ENCODE measurements at places on chromosomes 7 and 10.

DNA sequence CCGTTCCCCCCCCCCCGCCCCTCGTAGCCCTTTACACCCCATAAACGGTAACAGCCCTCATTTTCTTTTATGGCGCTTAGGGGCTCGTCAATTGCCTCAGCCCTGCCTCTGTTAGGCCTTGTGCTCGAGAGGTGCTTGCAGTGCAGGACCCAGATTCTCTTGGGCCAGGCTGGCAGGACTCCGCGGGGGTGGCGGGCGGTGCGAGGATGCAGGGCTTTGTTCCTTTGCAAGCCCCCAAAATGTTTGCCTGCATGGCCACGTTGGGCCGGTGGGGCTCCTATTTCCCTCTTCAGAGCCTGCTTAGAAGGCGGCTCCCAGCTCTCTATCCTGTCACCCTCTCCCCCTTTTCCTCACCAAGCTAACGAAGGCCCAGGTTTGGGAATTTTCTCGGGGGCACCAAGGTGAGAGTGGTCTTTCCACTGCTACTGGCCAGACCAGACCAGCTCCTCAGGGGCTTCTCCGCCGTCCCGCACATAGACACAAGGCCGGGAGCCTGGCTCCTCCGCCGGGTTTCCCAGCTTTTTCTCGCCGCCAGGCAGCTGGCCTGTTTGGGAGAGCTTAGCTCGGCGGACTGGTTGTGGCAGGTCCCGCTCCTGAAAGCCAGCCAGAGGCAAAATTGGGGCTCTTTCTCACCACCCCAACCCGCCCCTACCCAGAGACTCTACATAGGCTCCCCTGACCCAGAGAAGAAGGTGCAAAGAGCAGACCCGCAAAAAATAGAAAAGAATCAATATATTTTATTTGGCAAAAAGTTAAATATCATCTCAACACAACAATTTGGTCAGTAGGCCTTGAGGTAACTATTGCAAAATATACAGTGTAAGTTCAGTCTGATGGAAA, 3.4 kb downstream of the HOXA9 start:
- H3K27me3 ChIP-seq = no peaks in the 10 kb centered on the region
- no peak for DNase-seq
- H3K4me1 ChIP-seq = peaks cover 20% of the 10 kb centered on the region
- no peak overlapping the region for H3K27ac ChIP-seq
- H3K36me3 ChIP-seq = no peaks in the 10 kb centered on the region

DNA sequence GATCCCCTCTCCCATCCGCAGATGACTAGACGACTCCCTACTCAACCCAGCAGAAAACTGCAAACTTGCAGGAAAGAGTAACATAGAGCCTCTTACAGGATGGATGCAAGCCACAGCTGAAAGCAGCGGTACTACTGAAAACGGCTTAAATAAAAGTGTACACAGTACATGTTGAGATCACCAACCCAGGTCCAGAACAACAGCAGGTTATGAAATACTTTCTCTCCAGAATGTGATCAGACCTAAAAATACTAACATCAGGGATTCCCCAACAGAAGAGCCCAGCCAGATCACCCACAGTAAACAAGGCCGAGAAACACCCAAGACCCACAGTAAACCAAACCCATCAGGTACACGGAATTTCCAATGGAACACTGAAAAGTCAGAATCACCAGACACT, 13.2 kb downstream of the ATE1 start:
- peaks cover 56% of the 10 kb centered on the region for H3K36me3 ChIP-seq
- H3K27me3 ChIP-seq = no peaks in the 10 kb centered on the region
- H3K27ac ChIP-seq = no peak overlapping the region

- no peak for DNase-seq
- no peaks in the 10 kb centered on the region for H3K36me3 ChIP-seq
- H3K27me3 ChIP-seq = no peaks in the 10 kb centered on the region
- no peak overlapping the region for H3K4me3 ChIP-seq
- H3K27ac ChIP-seq = no peak overlapping the region
These were observed 9.2 kb downstream of the GLCCI1 start for GRCh38 chr7:7977774-7978173.

- no peaks in the 10 kb centered on the region for H3K36me3 ChIP-seq
- no peak for DNase-seq
- peaks cover 3% of the 10 kb centered on the region for H3K27me3 ChIP-seq
- H3K4me1 ChIP-seq = 0 out of 2 replicates have a peak, but pooled peaks cover 3% of the 10 kb centered on the region
These were observed 35.5 kb downstream of the GPR141 start for GRCh38 chr7:37719077-37719476.

DNA sequence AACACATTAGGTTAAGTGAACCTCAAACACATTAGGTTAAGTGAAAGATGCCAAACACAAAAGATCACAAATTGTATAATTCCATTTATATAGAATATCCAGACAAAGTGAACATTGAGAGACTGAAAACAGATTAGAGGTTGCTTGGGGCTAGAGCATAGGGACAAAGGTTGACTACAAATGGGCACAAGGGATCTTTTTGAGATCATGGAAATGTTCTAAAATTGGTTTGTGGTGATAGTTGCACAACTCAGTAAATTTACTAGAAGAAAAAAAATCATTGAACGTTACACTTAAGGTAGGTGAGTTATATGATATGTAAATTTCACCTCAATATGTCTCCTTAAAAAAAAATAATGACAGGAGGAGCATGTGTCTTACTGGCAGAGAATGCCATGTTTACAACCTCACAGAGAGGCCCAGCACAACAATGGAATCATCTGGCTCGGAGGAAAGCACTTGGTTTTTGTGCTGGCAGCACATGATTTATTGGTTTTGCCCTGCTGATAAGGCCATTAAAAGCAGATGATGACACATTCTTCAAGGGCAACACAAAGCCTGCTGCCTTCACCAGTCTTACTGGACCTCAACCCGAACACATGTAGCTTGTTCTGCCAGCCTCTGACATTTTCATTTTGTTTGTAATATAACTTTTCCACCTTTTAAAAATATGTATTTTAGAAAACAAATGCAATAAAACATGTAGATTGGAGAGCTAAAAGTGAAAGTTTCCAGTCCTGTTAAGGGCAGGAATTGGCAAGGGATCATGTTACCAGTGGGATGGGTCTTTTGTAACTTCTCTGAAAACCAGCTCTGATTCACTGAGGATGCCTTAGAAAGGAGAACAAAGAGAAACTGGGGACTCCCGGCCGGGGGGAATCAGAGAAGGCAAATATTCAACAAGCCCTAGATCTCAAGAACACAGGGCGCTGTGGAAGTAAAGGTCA, 11.9 kb upstream of the LMOD2 start:
- H3K36me3 ChIP-seq = no peaks in the 10 kb centered on the region
- H3K4me1 ChIP-seq = no peaks in the 10 kb centered on the region
- peaks cover 8% of the 10 kb centered on the region for H3K27me3 ChIP-seq

- H3K4me3 ChIP-seq = no peak overlapping the region
- H3K36me3 ChIP-seq = no peaks in the 10 kb centered on the region
- DNase-seq = no peak
- H3K27ac ChIP-seq = no peak overlapping the region
- no peaks in the 10 kb centered on the region for H3K4me1 ChIP-seq
These were observed 176.1 kb downstream of the COBL start for GRCh38 chr7:51140199-51141164.

DNA sequence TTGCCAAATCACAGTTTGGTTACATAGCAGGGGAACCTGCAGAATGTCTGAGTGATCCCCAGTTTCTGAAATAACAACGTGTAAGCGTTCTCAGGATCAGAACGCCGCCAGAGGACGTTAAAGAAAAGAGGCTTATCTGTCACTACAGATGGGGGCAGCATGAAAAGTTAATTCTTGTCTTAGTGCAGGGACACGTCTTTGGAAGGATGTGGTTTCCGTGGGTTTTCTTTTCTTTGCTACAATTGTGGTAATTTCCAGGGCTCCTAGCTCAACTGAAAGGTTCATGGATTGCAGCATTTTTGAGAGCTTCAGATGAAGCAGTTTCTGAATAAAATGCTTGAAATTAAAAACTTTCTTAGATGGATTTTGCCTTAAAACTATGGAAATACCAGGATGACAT, 106.6 kb downstream of the PRKCQ start:
- peak overlapping the region; percentile 51 for H3K4me3 ChIP-seq
- H3K4me1 ChIP-seq = peaks cover 50% of the 10 kb centered on the region
- peak overlapping the region; percentile 95 for H3K27ac ChIP-seq
- H3K27me3 ChIP-seq = no peaks in the 10 kb centered on the region
- H3K36me3 ChIP-seq = peaks cover 50% of the 10 kb centered on the region

DNA sequence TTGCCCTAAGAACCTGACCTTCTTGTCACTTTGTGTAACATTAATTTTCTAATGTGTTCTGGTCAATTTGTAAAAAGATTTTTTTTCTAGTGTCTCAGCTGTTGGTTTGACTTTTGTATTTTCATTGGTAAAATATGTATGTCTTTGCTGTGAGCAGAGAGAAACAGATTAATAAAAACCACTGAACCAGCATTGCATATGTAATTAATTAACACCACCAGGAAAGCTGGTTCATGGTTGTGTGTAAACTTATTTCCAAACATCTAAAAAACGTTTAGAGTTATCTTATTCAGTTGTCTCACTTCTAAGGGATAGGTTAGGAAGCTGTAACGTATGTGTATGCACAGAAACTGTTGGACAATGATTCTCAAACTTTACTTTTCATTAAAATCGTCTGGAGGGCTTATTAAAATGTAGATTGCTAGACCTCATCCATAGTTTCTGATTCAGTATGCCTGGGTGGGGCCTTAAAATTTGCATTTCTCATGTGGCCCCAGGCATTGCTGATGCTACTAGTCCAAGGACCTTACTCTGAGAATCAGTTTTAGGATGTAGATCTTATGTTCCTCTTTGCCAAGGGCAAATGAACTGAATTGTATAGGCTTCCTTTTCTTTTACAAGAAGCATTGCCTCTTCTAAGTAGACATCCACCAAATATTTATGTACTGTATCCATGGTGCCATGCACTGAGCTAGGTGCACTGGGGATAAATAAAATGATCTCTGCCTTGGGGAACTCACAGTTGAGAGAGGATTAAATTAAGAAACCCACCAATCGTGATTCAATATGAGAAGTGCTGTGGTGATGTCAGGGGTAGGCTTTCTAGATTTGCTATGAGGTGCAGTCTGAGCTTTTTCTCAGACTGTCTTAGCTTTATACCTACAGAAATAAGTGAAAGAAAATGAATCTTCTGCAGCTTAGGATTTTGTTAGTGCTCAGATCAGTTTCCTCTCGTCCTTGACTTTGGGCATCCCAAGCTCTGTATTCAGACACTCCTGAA, 98.7 kb downstream of the AUTS2 start:
- H3K4me3 ChIP-seq = no peak overlapping the region
- H3K4me1 ChIP-seq = peaks cover 31% of the 10 kb centered on the region
- peak overlapping the region; percentile 79 for H3K27ac ChIP-seq

GRCh38 chr10:6019796-6020195, 42.4 kb downstream of the IL2RA start:
- H3K27ac ChIP-seq = no peak overlapping the region
- H3K36me3 ChIP-seq = no peaks in the 10 kb centered on the region
- H3K4me3 ChIP-seq = no peak overlapping the region
- H3K4me1 ChIP-seq = no peaks in the 10 kb centered on the region
- no peak for DNase-seq

- no peaks in the 10 kb centered on the region for H3K4me1 ChIP-seq
- no peak overlapping the region for H3K27ac ChIP-seq
- H3K36me3 ChIP-seq = no peaks in the 10 kb centered on the region
- no peak for DNase-seq
- no peak overlapping the region for H3K4me3 ChIP-seq
- H3K27me3 ChIP-seq = no peaks in the 10 kb centered on the region
These were observed 365.9 kb downstream of the CRPPA start for GRCh38 chr7:16055263-16055976.

GRCh38 chr10:63355682-63356081, 110.1 kb downstream of the JMJD1C start:
- H3K36me3 ChIP-seq = no peaks in the 10 kb centered on the region
- no peaks in the 10 kb centered on the region for H3K4me1 ChIP-seq
- DNase-seq = no peak
- no peak overlapping the region for H3K4me3 ChIP-seq

DNA sequence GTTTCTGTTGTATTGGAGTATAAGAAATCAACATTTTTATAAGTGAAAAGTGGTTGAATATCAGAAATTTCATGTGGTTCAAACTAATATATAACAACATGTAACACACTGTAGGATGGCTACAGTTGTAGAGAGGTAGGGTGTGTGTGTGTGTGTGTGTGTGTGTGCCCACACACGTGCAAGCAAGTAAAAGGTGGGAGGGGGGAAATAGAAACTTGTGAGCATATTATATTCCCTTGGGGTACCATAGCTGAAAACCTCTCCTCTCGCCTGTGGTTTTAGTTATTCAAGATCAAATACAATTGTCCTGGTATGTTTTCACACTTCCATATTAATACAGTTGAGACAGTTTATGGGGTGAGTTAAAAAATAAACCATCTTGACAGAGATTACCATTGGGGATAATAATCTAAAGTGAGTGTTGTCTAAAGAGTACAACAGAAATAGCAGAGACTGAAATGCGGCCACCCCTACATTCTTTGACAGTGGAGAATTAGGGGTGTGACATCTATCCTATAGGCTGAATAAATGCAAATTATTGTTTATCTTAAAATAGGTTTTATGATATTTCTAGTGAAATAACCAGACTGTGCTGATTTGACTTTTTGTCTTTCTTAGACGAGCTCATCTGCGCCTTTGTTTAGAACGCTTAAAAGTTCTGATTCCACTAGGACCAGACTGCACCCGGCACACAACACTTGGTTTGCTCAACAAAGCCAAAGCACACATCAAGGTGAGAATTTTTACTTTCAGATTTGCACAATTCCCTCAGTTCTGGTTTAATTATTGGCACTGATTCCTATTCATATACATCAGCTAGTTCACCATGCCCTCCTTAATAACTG, 25.9 kb downstream of the SMNDC1 start:
- no peak for DNase-seq
- peaks cover 8% of the 10 kb centered on the region for H3K4me1 ChIP-seq
- H3K27me3 ChIP-seq = no peaks in the 10 kb centered on the region
- no peak overlapping the region for H3K27ac ChIP-seq
- H3K4me3 ChIP-seq = no peak overlapping the region

DNA sequence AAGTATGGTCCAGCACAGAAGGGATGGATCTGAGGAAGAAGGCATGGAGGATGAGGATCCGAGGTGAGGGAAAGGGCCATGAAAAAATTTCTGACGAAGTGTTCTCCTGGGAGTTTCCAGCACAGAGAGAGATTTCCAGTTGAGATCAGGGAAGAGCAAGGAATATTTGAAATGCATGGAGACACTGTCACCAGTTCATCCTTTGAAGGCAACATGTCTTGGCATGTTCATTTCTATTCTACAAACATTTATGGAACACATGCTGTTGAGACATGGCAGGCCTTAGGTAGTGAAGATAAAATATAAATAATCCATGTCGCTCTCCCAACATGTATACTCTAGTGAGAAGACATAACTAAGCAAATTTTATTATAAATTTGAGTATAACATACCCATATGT, 234.0 kb upstream of the TCF7L2 start:
- no peaks in the 10 kb centered on the region for H3K4me1 ChIP-seq
- H3K27me3 ChIP-seq = no peaks in the 10 kb centered on the region
- H3K36me3 ChIP-seq = no peaks in the 10 kb centered on the region
- no peak overlapping the region for H3K27ac ChIP-seq
- DNase-seq = no peak
- no peak overlapping the region for H3K4me3 ChIP-seq
